ENCODE measurements at places on chromosomes 12 and 14.

DNA sequence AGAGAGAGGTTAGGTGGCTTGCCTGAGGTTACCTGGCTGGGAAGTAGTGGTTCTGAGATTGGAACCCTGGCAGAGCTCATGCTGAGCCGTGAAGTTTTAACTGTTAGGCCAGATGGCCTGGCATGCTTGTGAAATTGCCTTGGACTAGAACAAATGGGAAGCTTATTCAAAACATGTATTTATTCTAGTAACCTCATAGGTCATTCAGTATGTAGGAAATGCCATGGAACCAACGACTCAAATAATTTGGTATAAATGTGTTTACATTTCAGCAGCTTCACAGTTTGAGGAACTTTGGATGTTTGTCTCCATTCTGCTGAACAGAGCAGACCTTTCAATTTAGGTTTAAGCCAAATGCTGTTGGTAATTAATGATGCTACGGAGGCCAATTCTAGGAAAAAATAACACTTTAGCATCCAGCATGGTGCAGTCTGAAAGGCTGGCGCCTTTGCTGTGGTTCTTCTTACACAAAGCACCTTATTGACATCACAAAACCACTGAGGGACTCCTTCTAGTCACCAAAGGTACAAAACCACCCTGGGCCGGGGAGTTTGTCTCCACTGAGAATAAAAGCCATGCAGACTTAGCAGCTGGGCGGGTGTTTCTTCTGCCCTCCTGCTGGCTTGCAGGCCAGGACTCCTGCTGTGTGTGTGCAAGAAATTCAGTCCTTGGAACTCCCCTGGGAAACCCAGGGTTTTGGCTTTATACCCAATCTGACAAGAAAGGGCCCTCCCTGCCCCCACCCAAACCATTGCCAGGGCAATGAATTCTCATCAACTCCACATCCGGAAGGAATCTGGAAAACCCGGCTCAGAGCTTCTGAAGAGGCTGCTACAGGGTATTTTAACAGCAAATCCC, 64.2 kb downstream of the ELK3 start:
- DNase-seq: no peak

GRCh38 chr12:72269491-72269890, 2.7 kb upstream of the TRHDE start:
- no peak for DNase-seq

DNA sequence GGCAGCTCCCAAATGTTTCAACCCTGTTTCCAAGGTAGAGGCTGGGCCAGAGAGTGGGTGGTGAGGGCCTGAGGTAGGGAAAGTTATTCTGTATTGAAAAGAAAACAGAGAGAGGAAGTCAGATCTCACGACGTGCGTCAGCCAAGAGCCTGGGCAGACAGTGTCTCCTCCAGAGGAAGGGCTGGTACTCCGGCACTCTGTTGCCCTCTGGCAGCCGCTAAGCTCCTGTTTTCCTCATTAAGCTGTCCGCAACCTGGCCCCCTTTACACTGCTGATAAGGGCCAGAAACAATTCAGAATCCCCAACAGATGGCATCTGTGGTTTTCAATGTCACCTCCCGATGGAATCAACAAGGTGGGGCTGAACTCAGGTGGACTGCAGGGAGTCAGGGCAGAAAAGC, 26.0 kb upstream of the LTBP2 start:
- DNase-seq: no peak

- DNase-seq: no peak
Measured at GRCh38 chr14:54322701-54323337, 74.0 kb upstream of the CDKN3 start.

- DNase-seq: no peak
Measured at GRCh38 chr14:91729756-91730155, 2.1 kb downstream of the CATSPERB start.

GRCh38 chr14:35993684-35993960, 167.5 kb downstream of the BRMS1L start:
- DNase-seq: no peak

GRCh38 chr14:60757567-60758002, 23.0 kb downstream of the MNAT1 start:
- no peak for DNase-seq

- DNase-seq: no peak
Measured at GRCh38 chr14:67859169-67859749, 39.7 kb downstream of the RAD51B start.

- DNase-seq: no peak
Measured at GRCh38 chr12:103955811-103956508, 9.7 kb upstream of the TDG start.

- DNase-seq: no peak
Measured at GRCh38 chr12:44019118-44019517, 183.2 kb downstream of the TMEM117 start.

GRCh38 chr12:29638528-29638927, 141.0 kb upstream of the OVCH1 start:
- no peak for DNase-seq

DNA sequence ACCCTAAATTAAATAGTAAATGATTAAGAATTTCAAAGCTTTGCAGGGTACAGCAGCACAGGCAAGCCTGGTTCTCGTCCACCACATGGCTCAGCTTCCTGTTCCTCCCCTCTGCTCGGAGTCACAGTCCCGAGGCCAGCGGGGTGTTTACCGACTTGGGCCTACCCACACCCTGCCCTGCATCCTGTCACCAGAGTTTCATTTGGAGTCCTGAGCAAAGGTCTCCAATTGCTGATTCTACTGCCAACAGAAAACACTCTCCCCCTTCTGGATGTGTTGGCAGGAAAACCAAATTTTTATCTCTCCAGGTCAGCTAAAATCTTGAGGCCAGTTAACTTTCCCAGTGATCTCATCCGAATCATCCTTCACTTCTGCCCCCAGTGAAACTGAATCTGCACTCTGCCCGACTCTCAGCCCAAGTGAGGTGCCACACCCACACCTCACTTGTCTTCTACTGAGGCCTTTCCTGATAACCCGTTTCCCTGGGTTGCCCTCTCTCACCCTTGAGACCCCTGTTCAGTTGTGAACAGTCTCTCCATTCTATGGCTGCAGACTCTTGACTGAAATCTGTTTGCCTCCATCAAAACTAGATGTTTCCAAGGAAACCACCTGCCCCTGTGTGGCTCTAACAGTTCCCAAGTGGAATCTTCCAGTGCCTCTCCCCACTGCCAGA, 71.2 kb downstream of the VCPKMT start:
- DNase-seq: peak; percentile 48

- no peak for DNase-seq
Measured at GRCh38 chr14:84826294-84826693, 703.6 kb upstream of the FLRT2 start.

DNA sequence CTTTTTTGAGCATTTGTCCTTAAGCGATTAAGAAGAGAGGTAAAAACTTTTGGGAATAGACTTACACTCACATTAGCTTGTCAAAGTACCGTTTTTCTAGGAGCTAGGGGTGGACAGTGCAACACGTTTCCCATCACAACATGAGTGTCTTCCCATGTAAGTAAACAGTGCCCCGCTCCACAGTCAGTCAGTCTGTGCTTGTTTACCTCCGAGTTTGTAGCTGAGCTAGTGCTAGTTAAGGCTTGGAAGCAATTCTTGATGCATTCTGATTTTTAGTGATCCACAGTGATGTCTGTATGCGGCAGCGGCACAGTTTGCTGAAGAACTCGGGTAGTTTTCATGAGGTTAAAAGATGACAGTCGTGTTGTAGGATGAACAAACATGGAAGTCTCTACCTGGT, 941 bp downstream of the ZDHHC17 start:
- no peak for DNase-seq

DNA sequence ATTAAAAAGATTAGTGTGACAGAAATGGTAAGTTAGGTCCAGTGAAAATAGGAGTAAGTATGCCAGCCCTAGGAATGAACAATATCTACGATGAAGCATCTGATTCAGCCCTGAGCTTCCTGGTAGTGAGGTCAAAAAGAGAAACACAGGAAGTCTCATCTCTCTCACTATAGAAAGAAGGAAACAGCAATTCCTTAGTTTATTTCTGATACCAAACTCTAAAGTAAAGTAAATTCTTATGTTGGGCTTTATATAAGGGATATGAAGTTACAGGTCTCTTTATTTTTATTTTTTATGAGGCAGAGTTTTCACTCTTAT, 76.7 kb upstream of the RFLNA start:
- no peak for DNase-seq
